Muscle of back (tissue), 13 donors: ENCODE measurements at places on chromosomes 7 and 10. TPM values are rescaled to one million over a fixed set of nuclear protein-coding genes. Genes with fewer than 3 reads are reported as not detected.

IL2RA gene
- polyA plus RNA-seq: 0.55 TPM

CCDC172 gene
- not detected for polyA plus RNA-seq

- DNase-seq: no peak
Observed at GRCh38 chr7:128945668-128946366, 8.1 kb downstream of the IRF5 start.

DNA sequence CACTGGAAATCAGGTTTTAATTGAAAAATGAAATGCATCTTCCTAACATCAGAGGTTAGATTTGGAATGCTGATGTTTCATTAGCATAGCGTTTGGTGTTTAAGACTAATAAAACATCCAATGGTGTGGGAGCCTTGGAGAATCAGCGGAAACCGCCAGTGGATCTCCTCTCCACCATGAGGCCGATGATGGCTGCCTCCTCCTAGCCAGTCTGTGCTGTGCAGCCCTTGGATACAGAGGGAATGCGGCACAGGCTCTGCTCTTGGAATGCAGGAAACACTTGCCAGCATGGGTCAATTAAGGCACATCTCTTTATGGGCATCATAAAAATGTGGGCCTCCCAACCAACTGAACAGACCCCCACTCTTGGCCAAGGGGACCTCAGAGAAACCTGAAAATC, 259.9 kb downstream of the GLRX3 start:
- no peak for DNase-seq
